Left cardiac atrium (tissue), 4 donors: ENCODE measurements at places on chromosomes 3 and 15. TPM values are rescaled to one million over a fixed set of nuclear protein-coding genes. Genes with fewer than 3 reads are reported as not detected.

DNA sequence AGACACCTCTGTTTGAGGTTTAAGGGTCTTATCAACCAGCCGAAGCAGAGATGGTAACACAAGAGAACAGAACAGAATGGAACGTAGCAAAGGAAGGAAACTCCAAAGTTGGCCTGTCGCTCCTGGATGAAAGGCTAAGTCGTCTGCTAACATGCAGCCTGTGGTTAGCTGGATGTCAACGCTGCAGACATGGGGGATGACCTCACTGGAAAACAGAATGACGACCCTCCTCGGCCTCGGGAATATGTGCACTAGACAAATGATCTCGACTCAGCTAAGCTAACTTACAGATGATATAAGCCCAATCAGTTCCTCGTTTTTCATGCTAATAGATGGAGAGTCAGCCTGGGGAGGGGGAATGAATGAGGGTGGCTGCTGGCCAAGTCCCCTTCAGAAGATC is 177.8 kb upstream of the LRTM1 start:
- no peak for DNase-seq

DNA sequence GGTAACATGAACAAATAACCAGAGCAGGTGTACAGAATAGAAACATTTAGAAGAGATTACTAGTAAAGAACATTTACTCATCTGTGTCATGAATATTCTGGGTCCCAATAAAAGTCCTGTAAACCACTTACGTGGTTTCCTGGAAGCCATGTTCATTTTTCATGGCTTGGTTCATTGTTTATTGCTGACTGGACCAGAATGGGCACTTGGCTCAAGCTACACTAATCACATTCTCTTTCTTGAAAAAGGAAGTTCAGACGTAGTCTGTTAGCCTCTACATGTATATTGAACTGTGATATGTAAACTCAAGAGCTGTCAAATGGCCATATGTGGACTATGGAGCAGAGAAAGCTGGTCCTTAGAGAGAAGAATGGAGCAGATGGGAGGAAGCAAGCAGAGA is 138.3 kb upstream of the FAM3D start:
- no peak for DNase-seq

DNA sequence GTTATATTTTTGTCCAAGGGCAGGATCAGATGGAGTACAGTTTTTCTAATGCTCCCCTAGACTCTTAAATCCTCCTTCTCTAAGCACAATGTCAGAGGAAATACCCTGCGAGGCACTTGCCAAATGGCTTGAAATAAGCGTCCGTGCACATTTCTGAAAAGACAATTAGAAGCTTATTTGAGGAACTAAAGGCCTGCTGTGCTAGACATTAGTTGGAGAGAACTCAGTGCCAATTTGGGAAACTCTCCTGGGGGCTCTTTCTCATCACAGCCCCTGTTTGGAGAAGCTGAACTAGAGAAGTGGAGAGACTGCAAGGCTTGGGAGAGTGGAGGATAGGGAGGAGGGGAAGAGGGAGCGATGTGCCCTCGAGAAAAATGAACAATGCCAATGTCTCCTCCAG is 247.6 kb upstream of the C2CD4B start:
- DNase-seq: no peak

The FSD2 gene
- total RNA-seq: 47.7 TPM

- DNase-seq: no peak
Measured at GRCh38 chr3:111714305-111714704, 119.2 kb upstream of the ZBED2 start.

The ALCAM gene
- 5.8 TPM for total RNA-seq

- DNase-seq: no peak
Measured at GRCh38 chr3:141680620-141681389, 57.3 kb upstream of the RNF7 start.

DNA sequence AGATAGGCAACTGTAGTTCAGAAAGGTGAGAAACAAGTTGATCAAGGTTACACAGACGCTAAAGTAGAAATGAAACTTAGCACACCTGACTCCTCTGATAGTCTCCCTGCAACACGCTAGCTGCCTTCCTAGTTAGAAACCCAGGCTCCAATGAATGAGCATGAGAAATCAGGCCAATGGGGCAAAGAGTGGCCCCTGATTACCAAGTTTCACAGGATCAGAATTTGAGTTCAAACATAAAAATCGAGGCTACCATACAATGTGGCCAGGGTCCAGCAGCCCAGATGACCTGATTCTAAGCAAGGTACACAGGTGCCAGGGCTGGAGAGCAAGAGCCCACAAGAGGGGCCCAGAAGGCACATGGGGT is 7.7 kb downstream of the PLD1 start:
- DNase-seq: no peak

DNA sequence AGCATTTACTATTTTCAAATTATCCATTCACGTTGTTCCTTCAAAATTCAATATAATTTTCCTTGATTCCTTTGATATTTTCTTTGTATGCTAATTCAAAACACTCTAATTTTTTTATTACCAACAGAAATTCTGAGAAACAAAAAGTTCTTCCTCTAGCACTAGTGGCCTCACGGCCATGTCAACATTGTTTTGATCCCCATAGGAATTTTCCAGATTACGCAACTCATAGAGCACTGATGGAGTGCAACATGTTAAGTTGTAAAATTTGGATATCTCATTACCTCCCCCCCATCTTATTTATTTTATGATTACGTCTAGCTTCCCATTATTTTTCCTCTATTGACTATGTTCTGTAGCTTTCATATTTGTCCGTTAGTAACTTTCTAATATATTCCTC is 745.3 kb downstream of the TUSC7 start:
- no peak for DNase-seq

GRCh38 chr3:67923796-67924195 is 269.4 kb upstream of the SUCLG2 start:
- DNase-seq: no peak

The RTP3 gene
- not detected for total RNA-seq

DNA sequence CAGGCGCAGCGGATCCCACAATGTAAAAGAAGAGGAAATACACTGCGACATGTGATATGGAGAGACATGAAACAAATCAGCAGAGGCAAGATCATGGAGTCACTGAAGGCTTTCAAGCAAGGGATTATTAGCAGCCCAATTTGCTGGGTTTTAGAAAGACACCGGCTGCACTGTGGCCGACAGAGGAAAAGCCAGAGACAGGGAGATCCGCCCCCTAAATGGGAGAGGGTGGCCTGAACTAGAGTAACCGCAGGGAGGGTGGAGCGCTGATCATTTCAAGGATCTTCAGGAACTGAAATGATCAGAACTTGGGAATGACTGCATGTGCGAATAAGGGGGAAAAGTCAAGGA is 612 bp upstream of the C15orf40 start:
- no peak for DNase-seq

The LIPH gene
- total RNA-seq: 0.13 TPM

The NMD3 gene
- total RNA-seq: 66.4 TPM

DNA sequence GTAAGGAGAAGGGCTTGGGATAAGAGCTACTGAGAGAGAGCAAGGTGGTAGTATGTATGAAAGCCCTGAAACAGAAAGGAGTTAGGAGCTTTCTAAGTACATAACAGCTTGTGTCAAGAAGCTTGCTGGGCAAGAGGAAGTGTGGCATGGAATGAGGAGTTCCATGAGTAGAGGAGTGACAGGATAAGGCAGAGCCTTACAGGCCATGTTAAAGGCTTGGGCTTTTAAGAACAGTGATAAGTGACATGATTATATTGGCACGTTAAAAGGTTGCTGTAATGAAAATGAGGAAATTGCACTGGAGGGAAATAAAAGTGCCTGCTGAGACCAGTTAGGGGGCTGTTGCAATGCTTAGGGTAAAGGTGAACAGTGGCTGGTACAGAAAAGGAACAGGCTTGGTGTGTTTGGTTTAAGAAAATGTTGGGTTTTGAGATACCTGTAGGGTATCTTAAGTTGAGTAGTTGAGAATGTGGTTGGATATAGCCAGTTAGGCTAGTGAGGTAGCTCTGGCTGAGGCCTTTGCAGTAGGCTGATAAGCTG is 49.0 kb downstream of the MEF2A start:
- DNase-seq: no peak

The CPNE4 gene
- 7.6 TPM for total RNA-seq

DNA sequence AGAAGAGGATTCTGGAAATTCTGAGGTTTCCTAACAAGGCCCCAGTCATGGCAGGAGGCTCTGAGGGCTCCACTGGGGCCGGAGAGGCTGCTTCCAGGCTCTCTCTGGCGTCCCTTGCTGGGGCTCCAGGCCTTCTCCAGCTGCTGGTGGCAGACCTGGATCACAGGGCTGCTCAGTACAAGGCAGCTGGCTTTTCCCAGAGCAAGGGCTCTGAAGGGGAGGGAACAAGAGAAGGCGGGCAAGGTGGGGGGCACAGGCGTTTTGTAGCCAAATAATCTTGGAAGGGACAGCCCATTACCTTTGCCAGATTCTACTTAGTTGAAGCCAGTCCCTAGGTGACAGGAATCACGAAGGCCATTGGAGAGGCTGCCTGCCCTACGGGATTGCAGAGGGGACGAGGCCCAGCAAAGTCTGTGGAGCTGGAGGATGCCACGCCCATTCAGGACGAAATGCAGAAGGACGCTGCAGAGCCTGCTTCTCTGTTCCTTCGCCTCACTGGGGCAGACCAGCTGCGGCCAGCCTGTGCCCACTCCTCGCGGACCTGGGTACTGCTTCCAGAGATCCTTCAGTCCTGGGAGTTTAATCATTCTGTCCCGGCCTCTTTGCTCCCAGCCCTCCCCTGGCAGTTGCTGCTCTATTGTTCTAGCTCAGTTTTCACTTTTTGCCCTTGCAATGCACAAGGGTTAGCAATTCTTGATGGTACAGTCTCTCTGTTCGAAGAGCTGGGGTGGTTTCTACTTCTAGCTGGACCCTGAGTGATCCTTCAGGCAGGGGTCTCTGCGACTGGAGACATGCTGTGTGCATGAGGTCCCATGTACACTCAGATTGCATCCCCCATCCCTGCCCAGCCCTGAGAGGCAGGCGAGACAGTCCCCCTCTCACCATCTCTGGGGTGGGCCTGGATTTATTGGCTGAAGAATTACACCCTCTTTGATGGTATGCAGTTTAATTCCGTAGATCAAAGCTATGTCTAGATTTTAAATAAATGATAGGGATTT is 149.3 kb upstream of the MEF2A start:
- DNase-seq: no peak

DNA sequence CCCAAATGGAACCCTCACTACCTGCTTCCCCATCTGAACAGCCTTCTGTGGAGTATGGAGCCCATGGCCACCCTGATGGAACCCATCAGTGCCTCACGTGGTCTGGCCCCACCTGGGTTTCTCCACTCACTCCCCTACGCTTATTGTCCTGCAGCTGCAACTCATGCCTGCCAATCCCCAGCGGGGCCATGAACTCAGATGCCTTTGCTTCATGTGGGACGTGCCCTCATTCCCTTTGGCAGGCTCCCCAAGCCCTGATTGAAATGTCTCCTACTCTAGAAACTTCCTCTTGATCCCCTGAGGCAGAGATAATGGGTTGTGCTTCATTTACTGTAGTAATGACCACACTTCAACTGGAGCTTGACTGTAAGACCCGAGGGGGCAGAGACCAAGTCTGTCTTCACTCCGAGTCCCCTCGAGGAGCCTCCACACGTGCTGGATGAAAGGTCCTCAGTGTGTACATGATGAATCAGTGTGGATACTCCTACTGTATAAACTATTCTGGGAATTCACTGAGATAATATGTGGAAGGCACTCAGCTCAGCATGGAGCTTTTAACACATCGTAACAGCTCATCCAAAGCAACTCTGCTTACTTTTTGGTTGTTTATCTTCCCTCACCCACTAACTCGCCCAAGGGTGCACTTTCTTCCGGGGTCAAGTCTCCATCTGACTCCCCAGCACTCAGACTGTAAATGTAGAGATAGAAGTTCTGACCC is 232.8 kb upstream of the BHLHE40 start:
- DNase-seq: no peak

The HRG gene
- total RNA-seq: not detected

The C2CD4A gene
- total RNA-seq: not detected

GRCh38 chr15:37733628-37734027 is 200.8 kb upstream of the TMCO5A start:
- no peak for DNase-seq

DNA sequence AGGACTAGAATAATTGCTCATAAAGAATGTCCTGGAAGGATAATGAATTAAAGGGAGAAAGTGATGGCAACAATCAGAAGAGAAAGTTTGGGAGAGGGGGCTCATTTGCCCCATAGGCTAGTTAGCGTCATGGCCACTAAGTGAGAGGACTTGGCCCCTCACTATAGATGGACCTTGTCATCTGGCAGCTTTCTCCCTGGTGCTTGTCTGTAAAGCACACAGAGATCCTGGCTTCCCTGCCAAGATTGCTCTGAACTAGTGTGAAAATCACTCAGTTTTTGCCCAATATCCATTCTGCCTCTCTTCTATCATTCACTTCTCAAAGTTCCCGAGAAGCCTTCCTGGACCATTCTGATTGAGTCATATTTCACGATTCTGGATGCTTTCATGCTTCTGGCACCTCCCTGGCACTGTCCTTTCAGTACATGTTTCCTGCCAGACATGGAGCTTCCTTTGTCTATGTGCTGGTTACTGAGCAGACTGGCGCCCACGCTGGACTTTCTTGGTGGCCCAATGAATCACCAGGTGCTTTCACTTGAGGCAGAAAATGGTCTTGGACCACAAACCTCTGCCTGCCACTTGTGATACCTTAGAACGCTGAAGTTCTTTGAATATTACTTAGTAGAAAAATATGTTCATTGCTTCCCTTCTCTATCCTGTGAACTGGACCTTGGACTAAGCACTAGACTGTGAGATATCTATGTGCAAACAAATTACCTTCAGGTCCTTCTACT is 709.6 kb upstream of the CFAP20DC start:
- DNase-seq: no peak

DNA sequence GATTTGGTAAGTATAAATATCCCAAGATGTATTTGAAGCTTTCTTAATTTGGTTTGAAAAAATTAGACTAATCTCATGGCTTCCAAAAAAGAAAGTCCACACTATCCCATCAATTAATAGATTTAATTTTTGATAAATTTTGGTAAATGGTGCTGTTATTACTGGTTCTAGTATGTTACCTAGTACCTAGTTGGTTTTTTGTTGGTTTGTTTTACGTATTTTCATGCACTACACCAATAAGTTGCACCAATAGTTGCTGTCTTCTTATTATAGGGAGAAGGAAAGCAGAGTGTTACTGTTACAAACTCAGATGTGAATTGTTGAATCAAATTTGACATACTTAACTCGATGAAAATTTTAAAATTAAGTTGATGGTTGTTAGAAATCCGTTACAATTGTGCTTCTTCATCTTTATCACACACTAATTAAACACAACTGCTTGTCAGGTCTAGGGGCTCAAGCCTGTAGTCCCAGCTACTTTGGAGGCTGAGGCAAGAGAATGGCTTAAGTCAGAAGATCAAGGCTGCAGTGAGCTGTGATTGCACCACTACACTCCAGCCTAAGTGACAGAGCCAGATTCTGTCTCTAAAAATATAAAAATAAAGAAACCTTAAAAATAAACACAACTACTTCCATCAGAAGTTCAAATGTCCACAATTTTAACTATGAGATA is 23.1 kb upstream of the MBNL1 start:
- no peak for DNase-seq

The TRH gene
- total RNA-seq: not detected

- DNase-seq: no peak
Measured at GRCh38 chr15:86347245-86347644, 267.6 kb downstream of the AGBL1 start.

The NUP210 gene
- 4.7 TPM for total RNA-seq
